Activated CD4-positive, alpha-beta T cell treated with anti-CD3 and anti-CD28 coated beads, Interleukin-2, amount 10 ng/mL, durations not matched to agents 24 days and 14 days (primary cell): ENCODE measurements at places on chromosomes 3 and 15.
A peak's percentile ranks its signal among the peaks of the same experiment; 100 is the strongest.

- DNase-seq: no peak
Observed at GRCh38 chr3:146396792-146397191, 72.6 kb downstream of the PLSCR2 start.

DNA sequence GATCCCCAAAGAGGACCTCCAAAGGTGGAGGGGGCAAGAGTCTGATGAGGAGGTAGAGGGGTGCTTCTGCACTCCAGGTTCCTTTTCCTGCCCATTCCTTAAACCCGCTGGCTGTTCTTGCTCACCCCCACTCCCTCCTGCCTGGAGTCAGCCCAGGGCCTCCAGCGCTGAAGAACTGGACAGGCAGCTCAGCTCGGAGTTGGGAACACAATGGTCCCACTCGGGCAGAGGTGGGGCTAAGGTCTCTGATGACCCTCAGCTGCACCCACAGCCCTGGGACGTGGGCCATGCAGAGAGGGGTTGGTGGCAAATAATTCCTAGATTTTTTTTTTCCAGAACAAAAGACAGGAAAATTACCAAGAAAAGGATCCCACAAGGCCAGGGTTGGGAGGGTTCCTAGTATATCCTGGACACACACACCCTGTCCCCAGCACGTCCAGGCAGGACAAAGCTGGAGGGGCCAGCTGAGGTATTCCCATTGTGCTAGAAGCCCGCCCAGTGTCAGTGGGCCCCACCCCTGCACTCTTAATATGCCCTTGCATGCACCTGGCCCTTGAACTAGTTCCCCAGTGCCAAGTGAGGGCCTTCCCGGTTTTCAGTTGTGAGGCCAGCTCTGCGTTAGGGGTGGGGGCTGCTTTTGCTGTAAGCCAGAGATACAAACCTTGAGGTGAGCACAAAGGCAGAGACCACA, 22.1 kb upstream of the IP6K2 start:
- DNase-seq: no peak

DNA sequence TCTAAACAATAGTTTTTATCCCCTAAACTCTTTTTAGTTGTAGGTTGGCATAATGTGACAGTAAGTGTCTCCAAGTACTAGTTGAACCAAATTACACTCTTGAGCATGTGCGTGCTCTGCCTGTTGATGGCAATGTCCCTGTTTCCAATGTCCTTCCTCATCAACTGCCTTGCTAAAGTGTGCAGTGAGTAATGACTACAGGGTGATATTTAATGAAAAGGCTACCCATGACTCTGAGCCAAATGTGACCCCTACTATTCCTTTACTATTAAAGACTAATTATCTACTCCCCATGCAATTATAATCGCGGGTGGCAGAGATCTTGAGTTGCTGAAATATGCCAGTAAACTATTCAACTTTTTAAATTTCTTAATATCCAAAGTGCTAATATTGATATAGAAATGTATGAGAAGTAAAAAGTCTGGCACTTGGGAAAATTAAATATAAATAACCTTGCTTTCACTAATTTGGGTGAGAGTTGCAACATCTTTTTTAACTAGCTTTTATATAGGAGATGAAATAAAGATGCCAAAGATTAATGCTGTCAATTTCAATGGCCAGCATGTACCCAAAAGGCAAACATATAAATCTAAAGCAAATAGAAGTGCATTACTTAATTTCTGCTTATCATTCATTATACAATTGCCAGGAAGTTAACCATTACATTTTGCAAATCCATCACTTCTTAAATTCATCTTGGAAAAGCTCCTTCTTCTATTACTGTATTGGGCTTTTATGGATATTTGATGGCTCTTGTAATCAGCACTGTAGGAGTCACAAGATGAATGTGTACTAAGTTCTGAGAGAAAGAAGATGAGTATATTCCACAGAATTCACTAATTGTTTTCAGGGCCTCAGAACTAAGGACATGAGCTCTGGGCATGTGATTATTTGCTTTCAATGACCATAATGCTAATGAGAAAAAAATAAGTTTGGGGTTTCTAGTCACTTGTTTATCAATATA, 518.2 kb upstream of the NAALADL2 start:
- DNase-seq: no peak

- peak; percentile 86 for DNase-seq
Observed at GRCh38 chr3:29153811-29154210, 127.1 kb upstream of the RBMS3 start.

DNA sequence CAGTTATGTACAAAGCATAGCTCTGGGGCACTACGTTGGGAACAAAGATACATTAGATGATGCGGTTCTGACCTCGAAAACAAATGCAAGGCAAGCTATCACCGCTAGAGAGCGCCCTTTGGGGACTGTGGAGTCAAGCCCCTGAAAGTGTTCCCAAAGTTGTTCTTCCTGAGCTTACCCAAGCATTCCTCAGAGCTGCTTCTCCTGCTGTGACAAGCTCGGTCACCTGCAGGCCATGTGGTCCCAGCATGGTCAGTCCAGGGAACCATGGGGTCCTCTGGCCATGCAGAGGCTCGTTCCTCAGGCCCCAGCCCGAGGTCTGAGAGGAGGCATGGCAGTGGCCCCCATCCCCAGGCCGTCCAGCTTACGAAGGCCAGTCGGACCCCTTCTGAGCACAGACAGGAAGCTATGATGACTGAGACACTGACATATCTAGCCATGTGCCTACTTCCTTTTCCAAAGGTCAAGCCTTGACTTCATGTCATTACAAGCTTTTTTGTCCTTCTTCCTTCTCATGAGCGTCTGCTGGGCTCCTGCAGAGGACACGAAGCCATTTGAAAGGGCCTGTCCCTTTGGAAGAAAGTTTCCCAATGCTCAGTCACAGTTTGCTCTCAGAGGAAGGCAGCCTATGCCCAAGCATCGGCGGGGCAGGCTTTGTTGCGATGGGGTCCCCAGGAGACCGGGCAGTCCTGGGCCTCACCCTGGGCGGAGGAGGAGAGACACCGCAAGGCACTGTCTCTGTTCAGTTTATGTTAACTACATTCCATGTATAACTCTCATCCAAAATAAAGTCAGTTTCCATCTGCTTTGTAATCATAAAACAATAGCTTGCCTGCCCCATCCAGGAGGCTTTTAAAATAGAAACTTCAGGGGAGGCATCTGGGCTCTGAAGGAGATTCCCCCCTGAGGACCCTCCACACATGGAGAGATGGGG, 79.3 kb downstream of the ATP10A start:
- peak; percentile 85 for DNase-seq

DNA sequence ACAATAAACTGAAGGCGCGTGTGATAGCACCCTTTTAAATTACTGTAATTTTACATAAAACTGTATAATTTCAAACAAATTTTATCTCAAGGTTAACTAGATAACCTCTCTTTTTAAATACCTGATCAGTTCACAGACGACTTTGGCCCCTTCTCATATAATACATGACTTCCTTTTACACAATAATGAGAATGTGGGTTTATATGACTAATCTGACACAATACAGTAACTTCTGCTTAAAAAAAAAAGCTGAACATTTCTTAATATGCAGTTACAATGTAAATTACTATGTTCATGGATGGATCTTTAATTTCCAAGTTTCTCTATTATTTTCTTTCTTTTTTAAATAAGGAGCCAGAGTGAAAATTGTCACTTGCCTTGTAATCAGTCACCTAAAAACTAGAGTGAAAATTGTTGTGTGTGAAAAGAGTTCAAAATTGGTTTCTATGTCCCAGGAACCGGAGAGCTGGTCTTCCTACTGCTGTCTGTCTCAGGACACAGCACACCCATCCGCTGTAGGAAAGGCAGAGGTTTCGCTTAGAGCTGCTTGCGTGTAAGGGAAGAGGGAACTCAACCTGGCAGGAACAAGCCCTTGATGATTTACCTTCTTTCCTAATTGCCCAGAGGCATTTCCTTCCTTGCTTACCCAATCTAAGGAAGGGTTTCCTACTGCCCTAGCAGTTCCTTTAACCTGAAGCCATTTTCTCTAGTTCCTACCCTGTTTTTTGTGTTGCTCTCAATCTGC, 33.3 kb downstream of the PLD1 start:
- no peak for DNase-seq

DNA sequence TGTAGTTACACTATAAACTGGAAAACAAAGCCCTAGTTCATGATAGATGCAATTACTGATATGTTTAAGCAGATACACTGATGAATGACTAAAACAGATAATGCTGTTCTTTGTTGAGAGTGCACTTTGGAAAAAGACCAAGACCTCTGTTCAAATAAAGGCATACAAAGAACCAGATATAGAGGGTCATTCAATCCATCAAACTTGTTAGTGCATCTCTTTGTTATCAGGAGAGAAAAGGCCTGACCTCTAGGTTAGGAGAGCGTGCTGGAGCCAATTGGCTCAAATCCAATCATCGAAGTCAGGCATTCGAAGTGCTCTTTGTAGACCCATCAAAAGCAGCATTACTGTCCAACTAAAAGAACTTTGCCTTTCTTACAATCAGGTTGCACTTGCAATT, 124.2 kb downstream of the TFG start:
- no peak for DNase-seq
